ENCODE measurements at places on chromosomes 16 and 17. TPM values are rescaled to one million over a fixed set of nuclear protein-coding genes. Genes with fewer than 3 reads are reported as not detected.

- DNase-seq: no peak
Observed at GRCh38 chr16:64311241-64311640, 810.6 kb downstream of the CDH11 start.

Gene NOXO1
- polyA plus RNA-seq: 4.6 TPM

- DNase-seq: no peak
Observed at GRCh38 chr16:85627089-85627488, 14.0 kb downstream of the GSE1 start.

GRCh38 chr17:82400830-82401229 is 17.3 kb upstream of the HEXD start:
- DNase-seq: no peak

DNA sequence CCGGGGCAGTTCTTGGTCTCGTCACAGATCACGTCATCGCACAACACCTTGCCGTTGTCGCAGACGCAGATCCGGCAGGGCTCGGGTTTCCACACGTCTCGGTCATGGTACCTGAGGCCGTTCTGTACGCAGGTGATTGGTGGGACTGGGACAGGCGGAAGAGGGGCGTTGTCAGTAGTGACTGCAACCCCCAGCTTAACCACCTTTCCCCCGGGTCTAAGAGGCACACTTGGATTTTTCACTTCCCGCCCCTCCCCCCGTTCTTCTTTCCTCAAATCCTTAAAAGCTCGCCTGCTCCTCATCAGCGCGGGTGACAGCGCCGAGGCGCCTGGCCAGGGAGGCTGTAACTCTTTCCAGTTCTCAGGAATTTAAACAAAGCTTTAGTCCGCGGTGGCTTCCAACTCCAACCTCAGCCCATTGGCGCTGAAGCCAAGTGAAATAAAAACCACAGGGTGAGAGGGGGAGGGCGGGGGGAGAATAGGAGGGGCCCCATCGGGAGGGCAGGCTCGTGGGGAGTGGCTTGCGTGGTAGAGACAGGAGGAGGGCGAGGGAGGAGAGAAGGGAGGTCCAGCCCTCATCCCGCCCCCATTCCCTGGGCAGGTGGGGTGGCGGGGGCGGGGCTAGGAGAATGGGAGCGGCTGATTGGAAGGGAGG is 1.5 kb downstream of the COL1A1 start:
- DNase-seq: no peak

DNA sequence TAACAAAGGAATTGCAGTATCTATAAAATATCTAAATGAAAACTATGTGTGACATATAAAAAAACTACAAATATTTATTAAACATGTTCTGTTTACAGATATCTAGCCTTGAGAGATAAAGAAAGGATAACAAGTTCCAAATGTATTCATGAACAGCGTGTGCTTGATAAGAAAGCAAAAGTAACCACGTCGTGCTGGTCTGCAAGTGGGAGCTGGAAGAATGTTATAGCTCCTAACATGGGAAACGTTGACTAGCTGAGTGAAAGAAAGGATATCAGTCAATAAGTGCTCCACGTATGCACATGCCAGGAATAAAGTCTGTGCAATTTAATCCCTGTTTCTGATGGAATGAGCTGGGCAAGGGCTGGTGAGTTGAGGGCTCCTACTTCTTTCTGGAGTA is 71.2 kb upstream of the CDYL2 start:
- DNase-seq: no peak

DNA sequence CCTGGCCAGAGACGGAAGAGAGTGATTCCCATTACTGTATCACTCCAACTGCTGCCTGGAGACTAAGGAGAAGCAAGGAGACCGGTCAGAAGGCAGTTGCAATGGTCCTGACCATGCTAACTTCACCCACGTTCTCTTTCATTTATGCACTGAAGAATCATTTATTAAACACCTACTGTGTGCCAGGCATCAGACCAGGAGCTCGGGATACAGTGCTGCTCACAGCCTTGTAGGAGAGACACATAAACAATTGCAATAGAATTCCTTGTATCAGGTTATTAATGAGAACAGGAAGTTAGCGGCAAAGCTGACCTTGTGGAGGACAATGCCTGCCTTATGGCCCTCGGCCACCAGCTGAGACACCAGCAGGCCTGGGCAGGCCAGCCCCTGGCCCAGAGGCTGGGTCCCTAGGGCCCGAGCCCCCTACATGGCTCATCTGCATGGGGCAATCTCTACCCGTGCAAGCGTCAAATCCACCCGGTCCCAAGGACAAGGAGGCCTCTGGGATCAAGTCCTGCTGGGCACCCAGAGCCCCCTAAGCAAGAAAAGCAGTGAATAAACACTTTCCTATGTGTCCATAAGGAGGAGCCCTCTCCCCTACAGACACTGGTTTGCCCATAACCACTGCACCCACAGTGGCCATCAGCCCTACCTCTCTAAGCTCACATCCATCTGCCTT is 8.6 kb upstream of the ENPP7 start:
- DNase-seq: peak; percentile 51

DNA sequence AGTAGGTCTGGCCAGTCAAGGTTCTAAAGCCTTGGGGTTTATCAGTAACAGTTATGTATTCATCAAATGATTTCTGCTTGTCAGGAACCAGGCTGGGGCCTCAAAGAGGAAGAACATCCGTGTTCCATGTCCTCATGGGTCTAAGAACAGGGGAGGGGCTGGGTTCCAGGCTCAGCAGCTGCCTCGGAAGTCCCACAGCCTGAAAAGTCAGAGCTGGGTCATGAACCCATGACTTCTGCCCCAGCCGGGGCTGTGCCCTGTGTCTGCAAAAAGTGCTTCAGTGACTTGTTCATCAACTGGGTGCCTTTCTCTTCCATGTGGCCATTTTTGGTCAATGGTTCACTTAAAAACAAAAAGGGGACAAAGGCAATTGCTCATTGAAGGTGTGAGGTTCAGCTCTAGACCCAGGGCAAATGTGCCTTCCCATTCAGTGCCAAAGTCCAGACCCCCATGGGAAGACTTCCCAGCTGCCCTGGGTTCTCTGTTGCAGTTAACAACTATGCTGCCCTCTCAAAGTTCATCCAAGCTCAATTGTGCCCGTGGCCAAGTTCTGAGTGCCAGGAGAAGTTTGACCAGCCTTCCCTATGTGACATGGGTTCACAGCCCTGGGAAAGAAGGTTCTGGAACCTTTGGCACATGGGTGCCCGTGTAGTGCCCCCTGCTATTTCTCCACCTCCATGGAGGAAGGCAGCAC is 18.5 kb downstream of the TBKBP1 start:
- DNase-seq: no peak

DNA sequence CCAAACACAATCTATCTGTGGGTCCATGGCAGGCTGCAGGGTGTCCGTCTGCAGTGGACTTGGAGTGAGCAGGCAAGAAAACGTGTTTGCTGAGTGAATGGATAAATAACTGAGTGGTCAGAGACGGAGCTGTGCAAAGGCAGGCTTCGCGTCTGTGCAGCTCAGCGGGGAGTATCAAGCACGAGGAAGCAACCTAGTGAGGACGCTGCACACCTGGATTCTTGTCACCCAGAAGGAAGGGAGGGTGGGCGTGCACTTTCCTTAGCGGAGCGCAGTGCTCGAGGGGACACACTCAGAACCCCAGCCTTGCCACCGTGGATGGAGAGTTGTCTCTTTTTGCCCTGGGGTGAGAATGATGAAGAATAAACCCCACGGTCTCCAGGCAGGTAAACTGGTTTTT is 1.5 kb upstream of the RCVRN start:
- DNase-seq: no peak

Gene ERI2
- polyA plus RNA-seq: 4.7 TPM

Gene KIF18B
- 10.9 TPM for polyA plus RNA-seq

GRCh38 chr16:11056993-11057649 is 112.8 kb downstream of the CLEC16A start:
- DNase-seq: no peak

DNA sequence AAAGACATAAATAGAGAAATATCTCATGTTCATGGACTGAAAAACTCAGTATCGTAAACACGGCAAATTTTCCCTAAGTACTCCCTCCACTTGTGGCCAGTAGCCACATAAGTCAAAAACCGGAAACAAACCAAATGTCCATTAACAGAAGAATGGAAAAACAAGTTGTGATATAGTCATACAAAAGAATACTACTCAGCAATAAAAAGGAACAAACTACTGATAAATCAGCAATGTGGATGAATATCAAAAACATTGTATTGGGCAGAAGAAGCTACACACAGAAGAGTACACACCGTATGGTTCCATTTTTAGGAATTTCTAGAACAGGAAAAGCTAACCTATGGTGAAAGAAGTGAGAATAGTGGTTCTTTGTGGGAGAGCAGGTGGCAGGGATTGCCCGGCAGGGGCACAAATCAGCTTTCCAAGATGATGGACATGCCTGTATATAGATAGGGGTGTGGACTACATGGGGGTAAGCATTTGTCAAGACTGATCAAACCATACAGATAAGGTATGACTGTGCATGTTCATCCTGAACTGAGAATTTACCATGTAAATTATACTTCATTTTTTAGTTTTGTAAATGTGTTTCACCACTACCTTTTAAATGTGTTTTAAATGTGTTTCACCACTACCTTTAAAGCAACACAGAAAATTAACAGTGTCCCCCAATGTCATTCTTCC is 172.8 kb upstream of the CDH5 start:
- DNase-seq: no peak

- no peak for DNase-seq
Observed at GRCh38 chr16:85123891-85124635, 11.8 kb upstream of the CIBAR2 start.

Gene SETD6
- 8.6 TPM for polyA plus RNA-seq

Gene MPP2
- 27.6 TPM for polyA plus RNA-seq

GRCh38 chr17:81020767-81021497 is 14.0 kb upstream of the BAIAP2 start:
- DNase-seq: peak; percentile 70

DNA sequence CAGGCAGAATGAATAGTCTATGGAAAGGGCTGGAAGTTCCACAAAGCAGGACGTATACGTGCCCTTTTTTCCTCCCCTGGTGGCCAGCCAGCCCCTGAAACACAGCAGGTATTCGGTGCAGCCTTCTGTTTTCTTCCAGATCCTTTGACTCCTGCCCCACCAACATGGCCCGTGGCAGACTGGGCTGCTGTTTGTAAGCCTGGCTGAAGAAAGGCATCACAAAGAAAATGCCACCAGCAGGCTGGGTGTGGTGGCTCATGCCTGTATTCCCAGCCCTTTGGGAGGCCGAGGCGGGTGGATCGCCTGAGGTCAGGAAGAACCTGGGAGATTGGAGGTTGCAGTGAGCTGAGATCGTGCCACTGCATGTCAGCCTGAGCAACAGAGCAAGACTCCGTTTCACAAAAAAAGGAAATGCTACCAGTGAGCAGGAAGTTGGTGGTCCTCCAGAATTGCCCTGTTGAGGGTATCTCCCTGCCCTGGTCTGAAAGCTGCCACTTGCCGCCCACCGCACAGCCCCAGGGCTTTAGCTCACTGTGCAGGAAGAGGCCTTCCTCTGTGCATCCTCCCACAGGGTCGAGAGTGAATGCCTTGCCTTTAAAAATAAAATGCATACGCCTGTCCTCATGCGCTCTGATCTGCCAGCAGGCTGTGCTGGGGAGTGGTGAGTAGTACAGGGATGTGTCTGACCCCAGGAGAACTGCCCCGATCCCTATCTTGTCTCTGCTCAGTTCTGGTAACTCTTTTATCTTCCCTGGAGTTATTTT is 587.7 kb downstream of the MAF start:
- DNase-seq: peak; percentile 64

- peak; percentile 8 for DNase-seq
Observed at GRCh38 chr17:50056961-50057330, 1.0 kb downstream of the ITGA3 start.

DNA sequence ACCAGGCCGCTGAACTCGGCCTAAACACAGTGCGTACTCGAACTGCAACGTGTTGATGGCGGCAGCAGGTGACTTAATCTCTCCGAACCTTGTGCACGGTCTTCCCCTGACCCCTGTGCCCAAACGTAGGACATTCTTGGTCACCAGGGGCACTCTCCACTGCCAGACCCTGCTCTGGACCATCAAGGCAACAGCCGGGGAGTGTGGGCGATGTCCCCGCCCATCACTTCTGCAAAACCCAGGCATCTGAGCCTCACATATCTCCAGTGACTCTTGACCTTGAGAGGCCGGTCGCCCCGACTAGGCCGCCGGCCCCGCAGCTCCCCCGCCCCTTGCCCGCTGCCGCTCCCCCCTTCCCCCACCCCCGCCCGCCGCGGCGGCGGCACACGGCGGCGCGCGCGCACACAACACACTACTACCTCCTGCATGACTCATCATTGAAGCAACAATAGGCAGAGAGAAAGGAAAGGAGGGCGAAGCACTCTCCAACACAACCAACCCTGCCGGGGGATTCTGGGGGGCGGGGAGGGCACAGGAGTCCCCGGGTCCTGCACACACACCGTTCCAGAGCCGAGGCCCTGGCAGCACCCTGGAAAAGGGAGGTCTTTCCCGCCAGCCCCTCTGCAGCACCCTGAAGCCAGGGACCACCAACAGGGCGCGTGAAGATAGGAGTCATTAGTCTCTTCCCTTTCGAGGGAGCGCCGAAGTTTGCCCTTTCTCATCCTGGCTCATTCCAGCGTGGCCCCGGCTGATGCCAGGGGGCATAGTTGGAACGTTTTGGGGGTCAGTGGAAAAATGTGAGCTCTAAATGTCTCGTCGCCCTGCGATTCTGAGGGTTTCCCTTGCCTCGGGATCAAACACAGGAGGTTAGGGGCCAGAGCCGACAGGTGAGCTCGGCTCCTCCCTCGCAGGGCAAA is 1.9 kb downstream of the MNT start:
- peak; percentile 80 for DNase-seq

Gene KLHL10
- polyA plus RNA-seq: not detected

DNA sequence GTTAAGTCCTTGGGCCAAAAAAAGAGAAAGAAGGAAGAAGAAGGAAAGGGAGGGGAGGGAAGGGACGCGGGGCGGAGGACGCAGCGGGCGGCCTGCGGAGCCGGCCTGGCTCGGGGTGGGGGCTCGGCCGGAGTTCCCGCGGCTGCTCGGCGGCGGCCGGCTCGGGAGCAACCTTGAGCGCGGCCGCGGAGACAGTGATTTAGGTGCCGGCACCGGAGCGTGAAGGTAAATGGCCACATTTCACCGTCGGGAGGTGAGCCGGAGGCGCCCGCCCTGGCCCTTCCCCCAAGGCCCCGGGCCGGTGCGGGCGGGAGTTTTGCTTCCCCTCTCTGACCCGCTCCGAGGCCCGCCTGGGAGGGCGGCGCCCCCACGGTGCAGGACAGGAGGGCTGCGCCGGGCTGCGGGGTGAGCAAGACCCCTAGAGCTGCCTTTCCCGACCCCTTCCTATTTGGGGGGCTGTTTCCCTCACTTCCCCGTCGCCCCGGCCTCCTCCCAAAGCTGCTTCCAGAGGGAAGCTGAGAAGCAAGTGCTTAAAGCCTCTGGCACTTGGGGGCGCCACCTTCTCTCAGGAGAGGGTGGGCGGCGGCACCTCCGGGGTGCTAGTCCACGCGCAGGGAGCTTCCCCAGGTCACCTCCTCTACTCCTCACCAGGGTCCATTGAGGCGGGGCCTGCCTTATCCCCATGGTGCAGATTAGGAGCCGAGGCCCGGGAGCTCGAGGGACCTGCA is 56.5 kb downstream of the MRM1 start:
- DNase-seq: peak; percentile 25

Gene VPS35L
- polyA plus RNA-seq: 82.3 TPM

DNA sequence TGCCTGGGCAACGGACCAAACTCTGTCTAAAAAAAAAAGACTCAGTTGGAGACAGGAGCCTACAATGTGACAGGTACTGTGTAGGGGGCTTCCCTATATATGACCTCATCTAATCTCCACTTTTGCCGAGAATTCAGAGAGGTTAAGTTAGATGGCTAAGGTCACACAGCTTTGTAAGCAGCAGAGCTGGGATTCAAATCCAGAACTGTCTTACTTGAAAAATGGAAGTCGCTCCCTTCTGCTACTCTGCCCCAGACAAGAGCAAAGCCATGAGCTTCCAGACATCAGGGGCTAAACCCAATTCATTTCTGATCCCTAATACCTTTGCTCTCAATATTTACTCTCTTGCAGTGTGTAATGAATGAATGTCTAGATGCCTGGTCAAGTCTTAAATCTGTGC is 41.5 kb upstream of the ABCC12 start:
- DNase-seq: no peak

Measured in brain (organoid and tissue), 16 donors.